ENCODE measurements at places on chromosomes 1 and 21.

DNA sequence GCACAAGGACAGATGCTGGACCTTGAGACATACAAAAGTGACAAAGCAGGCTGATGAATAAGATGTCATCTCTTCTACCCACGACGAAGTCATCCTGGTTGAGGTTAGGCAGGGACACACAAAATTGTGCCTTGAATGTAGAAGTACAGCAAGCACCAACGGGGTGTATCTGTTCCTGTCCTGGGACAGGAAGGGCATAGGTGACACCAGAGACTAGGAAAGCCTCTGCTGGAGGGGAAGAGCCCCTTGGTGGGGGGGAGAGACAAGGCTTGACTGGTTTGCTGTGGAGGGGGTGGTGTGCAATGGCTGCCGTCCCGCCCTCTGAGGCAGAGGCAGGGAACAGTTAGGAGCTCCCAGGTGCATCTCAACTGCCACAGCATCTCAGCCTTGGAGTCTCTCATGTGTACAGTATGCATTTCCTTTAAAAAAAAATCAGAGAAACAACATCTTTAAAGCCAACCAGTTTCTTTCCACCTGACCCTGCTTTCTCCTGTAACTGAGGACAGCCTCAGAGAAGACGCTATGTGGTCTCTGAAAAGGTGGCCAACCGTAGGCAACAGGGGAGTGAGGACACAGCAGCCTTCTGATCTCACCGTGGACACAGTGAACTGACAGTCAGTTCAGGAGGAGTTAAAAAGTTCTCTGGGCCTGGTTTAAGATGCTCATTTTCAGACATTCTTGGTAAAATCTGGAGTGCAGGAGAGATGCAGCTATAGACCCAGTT is 17.7 kb upstream of the GFI1 start:
- no peak for DNase-seq

- DNase-seq = no peak
Measured at GRCh38 chr21:40985370-40985769, 138.4 kb upstream of the DSCAM start.

DNA sequence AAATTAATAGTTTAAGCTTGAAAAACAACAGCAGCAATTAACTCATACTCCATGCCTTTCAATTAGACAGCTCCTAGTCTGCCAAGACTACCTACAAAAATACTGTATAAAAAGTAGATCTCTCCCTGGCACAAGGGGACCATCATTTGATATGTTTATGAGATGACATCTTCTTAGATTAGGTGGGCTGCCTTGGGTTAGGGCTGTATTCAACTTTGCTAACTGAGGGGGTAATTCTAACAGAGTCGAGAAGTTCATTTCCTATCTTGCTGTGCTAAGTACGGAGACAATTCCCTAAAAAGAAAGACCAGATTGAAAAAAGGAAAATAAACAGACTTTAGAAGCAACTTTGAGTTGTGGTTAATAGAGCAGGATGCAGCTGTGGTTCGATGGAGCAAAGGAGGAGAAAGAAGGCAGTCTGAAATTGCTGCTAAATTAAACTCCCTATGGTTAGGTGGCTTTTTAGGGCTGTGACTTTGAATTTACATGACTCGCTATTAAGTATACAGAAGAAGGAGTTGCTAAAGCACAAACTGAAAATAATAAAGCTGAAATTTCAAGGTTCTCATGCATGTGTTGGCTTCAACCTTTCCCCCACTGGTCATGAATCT is 75.4 kb downstream of the CDC7 start:
- DNase-seq = no peak

DNA sequence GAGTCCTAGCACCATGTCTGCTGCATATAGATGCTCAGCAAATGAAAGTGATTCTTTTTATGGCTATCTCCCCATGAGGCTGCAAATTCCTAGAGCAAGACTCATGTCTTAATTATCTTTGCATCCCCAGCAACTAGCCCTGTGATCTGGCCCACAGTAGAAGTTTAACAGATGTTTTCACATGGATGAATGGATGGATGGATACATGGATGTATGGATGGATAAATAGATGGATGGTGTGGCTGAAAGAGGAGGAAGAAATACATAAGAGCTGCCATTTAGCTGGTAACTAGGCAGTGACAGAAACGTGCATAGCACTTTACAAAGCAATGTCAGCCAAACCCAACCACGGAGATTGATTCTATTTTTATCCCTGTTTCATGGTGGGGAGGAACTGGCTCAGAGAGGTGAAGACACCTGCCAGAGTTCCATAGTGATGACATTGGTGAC is 32.7 kb upstream of the ZBTB40 start:
- DNase-seq = no peak

DNA sequence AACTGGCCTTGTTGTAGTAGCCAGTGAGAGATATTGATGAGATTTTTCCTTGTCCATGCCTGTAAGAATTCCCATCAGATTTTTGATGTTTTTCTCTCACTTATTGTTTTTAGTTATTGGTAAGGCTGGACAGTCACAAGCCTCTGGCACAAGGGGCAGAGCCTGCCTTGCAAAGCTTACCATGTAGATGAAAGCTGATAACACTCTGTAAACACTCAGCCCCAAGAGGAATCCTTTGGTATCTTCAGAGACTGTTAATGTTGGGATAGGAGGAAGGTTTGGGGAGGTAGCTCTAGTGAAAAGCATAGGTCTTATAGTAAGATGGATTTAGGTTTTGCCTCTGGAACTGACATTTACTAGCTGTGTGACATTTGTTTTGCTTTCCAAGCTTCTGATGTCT is 37.7 kb downstream of the MARK1 start:
- DNase-seq = no peak

- no peak for DNase-seq
Measured at GRCh38 chr1:144551107-144551542, 41.6 kb upstream of the PPIAL4F start.

DNA sequence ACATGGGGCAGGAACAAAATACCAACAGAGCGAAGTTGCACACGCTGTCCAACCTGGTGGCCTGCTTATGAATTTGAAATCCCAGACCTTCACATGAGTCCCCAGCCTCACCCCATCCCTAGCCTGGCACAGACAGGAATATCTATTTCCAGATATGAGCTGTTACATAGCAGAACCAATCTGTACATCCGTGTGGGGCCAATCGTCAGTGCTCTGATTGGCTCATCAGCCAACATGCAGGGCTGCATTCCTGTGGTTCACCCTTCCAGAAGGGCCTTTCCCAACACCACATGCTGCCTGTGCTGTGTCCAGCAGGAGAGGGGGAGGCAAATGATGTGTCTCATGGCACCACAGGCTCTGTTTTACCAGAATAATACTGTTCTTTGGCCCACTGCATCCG is 31.3 kb downstream of the CCN1 start:
- DNase-seq = no peak

- no peak for DNase-seq
Measured at GRCh38 chr1:52857443-52857842, 14.9 kb downstream of the ZYG11A start.

DNA sequence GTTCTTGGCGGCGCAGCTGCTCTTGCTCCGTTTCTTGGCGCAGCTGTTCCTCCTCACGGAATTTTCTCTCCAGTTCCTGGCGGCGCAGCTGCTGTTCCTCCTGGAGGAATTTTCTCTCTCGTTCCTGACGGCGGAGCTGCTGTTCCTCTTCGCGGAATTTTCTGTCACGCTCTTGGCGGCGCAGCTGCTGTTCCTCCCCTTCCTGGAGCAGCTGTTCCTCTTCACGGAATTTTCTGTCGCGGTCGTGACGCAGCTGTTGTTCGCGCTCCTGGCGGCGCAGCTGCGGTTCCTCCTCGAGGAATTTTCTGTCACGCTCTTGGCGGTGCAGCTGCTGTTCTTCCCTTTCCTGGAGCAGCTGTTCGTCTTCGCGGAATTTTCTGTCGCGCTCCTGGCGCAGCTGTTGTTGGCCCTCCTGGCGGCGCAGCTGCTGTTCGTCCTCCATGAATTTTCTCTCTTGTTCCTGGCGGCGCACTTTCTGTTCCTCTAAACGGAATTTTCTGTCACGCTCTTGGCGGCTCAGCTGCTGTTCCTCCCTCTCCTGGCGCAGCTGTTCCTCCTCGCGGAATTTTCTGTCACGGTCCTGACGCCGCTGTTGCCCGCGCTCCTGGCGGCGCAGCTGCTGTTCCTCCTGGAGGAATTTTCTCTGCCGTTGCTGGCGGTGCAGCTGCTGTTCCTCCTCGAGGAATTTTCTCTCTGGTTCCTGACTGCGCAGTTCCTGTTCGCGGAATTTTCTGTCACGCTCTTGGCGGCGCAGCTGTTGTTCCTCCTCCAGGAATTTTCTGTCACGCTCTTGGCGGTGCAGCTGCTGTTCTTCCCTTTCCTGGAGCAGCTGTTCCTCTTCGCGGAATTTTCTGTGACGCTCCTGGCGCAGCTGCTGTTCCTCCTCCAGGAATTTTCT is 7.0 kb downstream of the TCHH start:
- no peak for DNase-seq

DNA sequence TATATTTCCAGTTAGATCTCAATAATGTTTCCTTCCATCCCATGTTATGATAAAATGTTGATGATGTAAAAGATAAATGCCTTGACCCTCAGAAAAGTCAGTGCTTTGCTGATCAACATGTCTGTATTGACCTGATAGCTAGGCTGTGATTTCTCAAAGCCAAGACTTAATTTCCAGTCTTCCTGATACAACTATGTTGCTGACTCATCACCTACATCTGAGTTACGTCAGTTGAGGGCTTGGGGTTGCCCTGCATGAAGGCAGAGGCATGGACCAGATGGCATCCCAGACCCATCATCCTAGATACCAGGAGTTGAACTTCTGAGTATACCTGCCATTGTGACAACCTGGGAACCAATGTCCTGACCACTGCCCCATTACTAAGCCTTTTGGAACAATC is 4.8 kb downstream of the LCE1D start:
- DNase-seq = no peak

DNA sequence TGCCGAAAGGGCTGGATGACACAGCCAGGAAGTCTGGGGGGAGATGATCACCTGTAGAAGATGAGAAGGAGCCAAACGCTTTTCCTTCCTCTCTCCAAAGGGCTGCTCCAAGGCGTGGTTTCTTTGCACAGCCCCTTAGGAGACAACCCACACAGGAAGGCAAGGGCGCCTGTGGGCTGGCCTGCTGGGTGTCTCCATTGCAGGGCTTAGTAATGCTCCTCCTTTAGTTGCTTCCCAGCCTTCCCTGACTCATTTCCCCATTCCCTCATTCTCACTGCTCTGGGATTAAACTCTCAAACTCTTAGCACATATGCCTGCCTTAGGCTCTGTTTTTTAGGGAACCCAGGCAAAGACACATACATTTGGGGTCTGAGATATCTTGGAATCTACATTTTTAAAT is 1.7 kb upstream of the CLCA1 start:
- no peak for DNase-seq

GRCh38 chr1:224569276-224569675 is 46.8 kb upstream of the CNIH3 start:
- DNase-seq = no peak

- no peak for DNase-seq
Measured at GRCh38 chr21:29697555-29698193, 242.1 kb downstream of the GRIK1 start.

GRCh38 chr1:109210058-109210457 is 3.7 kb upstream of the SARS1 start:
- DNase-seq = no peak

GRCh38 chr1:234612352-234613127 is 2.6 kb upstream of the IRF2BP2 start:
- DNase-seq = peak; percentile 52

- no peak for DNase-seq
Measured at GRCh38 chr21:44778094-44778493, 23.5 kb downstream of the UBE2G2 start.

DNA sequence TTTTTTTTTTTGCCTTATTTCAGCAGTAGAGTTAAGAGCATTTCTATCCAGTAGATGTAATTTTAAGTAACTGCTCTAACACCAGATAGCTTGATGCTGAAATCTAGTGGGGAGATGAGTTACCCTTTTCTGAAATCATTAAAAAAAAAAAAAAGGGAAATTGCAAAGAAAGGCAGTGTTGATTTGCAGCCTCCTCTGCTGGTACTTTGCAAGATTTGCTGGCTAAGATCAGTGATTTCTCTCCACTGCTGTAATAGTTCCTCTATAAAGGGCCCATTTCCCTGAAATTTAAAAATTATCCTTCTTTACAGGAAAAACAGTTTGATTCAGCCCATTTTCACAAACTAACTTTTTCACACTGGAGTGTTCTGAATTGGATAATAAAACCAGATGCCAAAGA is 120.6 kb downstream of the PTBP2 start:
- DNase-seq = no peak

All from stimulated activated CD8-positive, alpha-beta memory T cell treated with anti-CD3 and anti-CD28 coated beads, Interleukin-2, amount 100 ng/mL, for 48 hours (primary cell).